ENCODE measurements at places on chromosomes 7 and 10.

DNA sequence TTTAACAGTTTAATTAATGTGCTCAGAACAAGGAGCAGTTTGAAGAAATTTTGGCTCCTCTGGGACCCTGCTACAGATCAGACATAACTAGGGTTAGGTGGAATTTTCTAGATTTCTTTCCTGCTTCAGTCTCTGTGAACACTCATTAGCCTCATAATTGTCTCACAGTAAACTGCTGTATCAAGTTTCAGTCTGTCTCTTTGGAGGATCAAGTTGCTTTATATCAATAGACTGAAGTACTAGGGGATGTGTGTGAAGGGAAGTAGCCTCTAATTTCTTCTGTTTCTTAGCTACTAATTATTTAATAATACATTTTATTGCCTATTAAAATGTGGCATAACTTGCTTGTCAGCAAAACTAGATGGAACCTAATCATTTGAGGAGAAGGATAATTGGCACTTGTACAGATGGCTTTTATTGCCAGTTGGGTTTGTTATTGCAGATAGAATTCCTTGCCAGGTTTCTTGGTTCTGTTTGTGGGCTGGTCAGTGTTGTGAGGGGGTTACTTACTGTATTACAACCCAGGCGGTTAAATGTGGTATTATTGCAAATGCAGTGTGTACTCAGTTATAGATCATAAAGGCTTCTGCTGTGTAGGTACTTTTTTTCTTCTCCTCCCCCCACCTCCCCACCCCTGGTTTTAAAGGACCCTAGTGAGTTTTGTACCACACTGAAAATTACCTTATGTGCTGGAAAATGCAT, 758.0 kb downstream of the AUTS2 start:
- peak; percentile 99 for DNase-seq

GRCh38 chr7:24221500-24221899, 62.5 kb upstream of the NPY start:
- DNase-seq, result no peak

GRCh38 chr7:37379546-37380277, 69.0 kb downstream of the ELMO1 start:
- DNase-seq, result no peak

- no peak for DNase-seq
Observed at GRCh38 chr7:26624431-26624830, 240.0 kb downstream of the SKAP2 start.

GRCh38 chr10:75599875-75600648, 168.6 kb downstream of the LRMDA start:
- peak; percentile 75 for DNase-seq

DNA sequence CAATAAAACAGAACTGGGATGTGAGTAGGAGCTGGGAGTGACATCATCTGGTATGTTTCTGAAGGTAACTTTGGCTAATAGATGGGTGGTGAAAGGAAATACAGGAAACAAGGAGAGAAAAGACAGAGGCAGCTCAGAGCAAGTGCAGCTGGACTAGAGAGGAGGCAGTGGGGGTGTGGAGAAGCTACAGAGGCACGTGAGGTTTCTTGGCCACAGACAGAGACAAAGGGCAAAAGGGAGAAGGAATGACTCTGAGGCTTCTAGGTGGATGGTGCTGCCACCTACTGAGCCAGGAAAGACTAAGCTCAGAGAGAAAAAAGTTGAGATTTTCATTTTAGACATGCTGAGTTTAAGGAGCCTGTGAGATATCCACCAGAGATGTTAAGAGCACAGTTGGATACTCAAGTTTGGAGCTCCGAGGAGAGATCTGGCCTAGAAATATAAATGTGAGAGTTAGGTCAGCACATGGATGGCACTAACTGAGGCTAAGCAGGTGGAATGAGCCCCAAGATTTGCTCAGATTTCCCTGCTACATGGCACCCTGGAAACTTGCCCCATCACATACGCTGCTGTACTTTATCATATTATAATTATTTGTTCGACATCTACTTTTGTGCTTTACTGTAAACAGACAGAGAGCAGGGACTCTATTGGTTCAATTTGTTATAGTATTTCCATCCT, 293.0 kb upstream of the IMMP2L start:
- peak; percentile 53 for DNase-seq

- DNase-seq, result no peak
Observed at GRCh38 chr7:26891400-26892350, 27.3 kb upstream of the SKAP2 start.

DNA sequence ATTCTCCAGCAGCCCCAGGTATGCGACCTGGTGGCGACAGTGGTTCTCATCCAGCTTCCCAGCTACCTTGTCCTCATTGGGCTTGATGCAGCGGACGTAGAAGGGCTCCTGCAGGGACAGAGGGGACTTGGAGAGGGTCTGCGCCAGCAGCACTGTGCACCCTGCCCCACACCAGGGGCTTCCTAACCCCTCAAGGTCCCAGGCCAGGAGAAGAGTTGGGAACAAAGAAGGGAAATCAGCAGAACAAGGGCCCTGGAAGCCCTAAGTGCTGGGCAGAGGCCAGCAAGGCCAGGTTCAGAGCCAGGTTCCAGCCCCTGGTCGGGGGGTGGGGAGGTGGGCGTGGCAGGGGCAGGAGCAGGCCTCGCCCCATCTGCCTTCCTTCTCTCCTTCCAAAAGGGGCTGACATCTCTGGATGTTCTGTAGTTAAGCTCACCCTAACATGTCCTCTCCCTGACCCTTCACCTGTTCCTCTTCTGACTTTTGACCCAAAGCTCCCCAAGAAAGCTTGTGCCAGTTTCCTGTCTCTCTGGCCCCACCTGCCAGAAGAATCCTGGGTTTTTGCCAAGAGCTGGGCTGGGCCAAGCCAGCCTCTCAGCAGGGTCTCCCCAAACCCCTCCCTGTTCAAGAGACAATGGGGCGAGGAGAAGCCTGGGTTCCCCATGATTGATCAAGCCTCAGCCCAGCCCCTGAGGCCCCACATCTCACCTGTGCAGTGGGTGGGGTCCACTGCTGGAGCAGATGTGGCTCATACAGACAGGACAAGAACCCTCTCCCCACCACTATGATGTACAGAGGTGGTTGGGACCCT, 11.9 kb downstream of the MYO1G start:
- peak; percentile 68 for DNase-seq

DNA sequence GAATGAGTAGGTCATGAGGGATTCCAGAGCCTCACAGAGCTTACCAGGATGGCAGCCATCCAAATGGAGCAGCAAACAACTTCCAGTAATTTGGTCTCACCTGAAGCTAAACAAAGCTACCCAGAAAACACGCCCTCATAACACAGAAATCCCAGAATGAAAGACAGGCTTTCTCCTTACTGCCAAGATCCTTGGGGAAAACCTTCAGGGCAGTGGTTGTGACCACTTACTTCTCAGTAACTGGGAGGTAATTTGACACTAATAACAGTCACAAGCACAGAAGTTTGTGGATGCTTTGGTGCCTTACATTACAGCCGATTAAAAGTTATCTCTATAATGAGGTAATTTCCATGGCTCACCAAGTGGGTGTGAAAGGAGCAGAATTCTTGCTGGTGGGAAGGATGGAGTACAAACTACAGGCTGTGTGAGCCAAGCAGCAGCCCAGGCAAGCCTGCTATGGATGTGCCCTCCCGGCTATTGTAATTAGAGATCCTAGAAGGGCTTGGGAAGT, 10.4 kb downstream of the WDR91 start:
- DNase-seq, result peak; percentile 87

- DNase-seq, result no peak
Observed at GRCh38 chr10:35409808-35410207, 73.5 kb downstream of the CCNY start.

GRCh38 chr10:53256623-53257022, 484.0 kb upstream of the MBL2 start:
- DNase-seq, result no peak

- no peak for DNase-seq
Observed at GRCh38 chr10:78905015-78905956, 163.5 kb upstream of the ZMIZ1 start.

- no peak for DNase-seq
Observed at GRCh38 chr7:118006979-118007378, 133.7 kb upstream of the CTTNBP2 start.

DNA sequence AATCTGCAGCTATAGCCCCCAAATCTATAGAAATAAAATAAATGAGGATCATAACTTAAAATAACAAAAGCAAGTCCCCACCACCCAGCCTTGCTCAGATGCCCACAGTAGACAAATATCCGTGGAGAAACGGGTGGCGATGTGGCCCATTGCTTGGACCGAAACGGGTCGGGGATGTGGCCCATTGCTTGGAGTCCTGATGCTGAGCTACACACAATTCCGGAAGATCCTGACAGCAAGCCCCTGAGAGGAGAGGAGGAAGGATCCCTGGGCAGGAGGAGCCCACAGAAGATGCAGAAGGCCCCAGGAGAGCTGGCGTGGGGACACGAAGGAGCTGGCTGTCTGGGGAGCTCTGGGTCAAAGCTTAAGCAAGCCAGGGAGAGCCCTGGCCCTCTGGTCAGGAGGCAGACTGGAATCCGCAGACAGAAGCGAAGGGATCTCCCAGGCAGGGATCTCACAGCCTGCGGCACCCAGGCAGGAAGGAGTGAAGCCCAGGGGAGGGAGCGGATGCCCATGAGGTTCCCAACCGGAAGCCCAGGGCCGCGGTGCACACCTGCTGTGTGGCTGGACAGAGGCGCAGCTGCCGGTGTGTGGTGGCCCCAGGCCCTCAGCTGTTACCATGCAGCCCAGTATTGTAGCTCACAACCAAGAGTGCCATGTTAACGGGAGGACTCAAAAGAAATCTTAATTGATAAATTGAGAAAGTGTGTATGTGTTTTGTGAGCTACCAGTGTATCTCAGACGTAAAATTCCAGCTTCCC, 138.8 kb downstream of the ADARB2 start:
- no peak for DNase-seq

DNA sequence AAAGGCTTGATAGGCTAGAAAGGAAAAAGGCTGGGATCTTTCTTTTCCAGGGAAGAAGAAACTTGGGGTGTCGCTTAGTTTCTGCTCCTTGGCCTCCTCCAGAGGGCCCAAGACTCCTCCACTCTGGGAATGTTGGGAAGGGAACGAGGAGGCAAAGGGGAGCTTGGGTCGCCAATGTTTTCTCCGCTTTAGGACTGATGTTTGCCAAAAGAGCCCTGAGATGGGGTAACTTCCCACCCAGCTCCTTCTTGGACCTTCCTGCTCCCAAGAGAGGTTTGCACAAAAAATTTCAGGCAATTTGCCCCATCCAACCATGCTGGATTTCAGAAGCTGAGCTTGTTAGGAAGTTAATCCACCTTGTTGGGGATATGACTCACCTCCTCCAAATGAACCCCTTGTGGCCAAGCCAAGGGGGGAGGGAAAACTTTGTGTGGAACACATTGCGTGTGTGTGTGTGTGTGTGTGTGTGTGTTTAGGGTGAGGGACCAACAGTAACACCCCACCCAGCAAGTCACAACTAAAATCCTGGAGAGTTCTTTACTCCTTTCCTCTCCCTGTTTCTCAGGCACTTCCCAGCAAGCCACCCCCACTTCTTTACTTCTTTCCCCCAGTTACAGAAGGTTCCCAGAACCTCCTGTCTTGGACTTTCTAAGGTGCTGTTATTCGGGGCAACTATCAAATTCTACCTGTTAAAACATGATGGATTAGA, 8.7 kb upstream of the HOXA2 start:
- DNase-seq, result peak; percentile 56

DNA sequence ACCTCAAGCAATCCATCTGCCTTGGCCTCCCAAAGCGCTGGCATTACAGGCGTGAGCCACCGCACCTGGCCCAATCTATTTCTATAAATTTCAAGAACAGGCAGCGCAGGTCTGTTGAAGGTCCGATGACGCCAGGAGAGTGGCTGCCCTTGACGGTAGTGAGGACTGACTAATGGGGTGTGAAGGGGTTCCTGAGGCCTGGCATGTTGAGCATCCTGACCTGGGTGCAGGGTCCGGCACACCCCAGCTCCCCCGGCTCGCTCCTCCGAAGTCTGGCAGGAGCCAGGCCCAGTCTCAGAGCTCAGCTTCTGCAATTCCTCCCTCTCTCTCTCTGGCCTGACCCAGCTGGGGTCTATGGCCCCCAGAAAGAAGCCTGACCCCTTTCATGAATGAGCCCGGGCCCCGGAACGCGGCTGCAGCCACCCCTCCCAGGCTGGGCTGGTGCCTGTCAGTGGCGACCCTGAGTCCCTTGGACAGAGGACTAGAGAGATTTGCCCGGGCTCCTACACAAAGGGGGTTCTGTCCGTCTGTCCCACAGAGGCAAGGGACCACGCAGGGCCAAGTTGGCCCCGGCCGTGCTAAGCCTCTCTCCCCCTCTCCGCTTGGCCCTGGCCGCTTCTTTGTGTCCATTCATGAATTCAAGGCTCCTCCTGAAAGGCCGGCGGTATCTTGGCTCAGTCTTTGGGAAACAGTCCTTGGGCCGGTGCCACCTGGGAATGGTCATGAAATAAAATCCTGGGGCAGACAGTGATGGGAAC, 18.8 kb downstream of the MMD2 start:
- no peak for DNase-seq

- DNase-seq, result no peak
Observed at GRCh38 chr7:1987084-1987535, 245.6 kb downstream of the MAD1L1 start.

DNA sequence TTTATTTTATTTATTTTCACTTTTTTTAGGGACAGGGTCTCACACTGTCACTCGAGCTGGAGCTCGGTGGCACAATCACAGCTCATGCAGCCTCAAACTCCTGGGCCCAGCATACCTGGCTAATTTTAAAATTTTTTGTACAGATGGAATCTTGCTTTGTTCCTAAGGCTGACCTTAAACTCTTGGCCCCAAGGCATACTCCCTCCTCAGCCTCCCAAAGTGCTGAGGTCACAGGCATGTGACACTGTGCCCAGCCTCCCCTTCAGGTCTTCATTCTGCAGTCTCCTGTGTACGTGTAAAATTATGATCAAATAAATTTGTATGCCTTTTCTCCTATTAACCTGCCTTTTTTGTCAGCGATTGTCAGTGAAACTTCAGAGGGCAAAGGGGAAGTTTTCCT, 17.8 kb upstream of the TCTN3 start:
- DNase-seq, result no peak

- peak; percentile 88 for DNase-seq
Observed at GRCh38 chr7:5594616-5595544, 171.2 kb upstream of the TNRC18 start.

DNA sequence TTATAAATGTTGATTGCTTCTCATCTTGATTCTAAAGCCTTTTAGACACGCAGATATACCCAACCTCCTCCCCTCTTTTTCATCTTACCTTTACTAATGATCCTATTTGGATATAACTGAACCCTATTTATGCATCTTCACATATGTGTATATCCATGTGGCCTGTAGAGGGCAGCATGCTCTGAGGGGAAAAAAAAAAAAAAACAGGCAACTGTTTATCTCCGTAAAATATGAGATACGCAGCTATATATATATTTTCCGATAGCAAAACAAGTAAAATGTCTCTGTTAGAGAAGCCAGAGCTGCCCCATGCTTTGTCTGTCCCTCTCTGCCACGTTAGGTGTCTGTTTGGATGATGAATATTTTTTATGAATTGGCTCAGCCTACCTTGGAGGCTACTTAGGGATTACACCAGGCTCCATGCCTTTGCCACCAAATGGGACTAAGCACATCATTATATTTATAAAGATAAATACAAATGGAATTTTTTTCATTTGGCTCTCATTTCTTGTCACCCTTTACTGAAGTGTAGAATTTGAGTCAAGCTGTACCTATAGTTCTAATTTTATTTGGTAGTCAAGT, 174.8 kb upstream of the FZD1 start:
- peak; percentile 62 for DNase-seq

- DNase-seq, result peak; percentile 42
Observed at GRCh38 chr10:95434583-95434982, 126.6 kb downstream of the SORBS1 start.

DNA sequence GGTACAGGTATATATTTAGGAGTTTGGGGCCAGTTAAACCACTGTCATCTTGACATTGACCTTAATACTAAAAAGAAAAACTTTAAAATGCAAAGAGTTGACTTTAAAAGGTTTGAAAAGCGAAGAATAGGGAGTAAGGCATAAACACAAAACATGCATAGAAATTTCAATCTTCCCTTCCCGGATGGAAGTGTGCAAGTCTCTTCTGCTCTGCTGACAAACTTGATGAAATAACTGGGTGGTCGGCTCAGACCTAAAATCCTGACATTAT, 3.4 kb upstream of the SPAG6 start:
- DNase-seq, result no peak
